CD4-positive, alpha-beta memory T cell (primary cell): ENCODE measurements at places on chromosomes 7 and 10.

- no peak for DNase-seq
Measured at GRCh38 chr10:104293011-104293410, 24.0 kb downstream of the GSTO2 start.

- no peak for DNase-seq
Measured at GRCh38 chr7:114879554-114879953, 42.3 kb upstream of the MDFIC start.

DNA sequence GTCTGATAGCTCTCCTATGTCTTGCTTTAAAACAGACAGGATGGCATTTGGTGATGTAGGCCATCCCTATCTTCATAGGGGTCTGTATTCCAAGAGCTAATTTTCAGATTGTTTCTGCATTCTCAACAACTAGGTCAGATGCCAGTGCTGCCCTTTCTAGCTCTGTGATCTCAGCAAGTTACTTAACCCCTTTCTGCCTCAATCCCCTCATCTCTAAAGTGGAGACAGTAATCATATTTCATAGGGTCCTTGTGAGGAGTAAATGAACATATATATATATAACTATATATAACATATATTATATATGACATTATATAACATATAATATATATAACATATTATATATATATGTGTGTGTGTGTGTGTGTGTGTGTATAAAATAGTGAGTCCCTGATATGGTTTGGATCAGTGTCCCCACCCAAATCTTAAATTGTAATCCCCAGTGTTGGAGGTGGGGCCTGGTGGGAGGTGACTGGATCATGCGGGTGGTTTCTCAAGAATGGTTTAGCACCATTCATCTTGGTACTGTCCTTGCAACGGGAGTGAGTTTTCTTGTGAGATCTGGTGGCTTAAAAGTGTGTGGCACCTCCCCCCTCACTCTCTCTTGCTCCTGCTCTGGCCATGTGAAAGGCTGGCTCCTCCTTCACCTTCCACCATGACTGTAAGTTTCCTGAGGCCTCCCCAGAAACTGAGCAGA lies 45.2 kb downstream of the HIPK2 start:
- no peak for DNase-seq

DNA sequence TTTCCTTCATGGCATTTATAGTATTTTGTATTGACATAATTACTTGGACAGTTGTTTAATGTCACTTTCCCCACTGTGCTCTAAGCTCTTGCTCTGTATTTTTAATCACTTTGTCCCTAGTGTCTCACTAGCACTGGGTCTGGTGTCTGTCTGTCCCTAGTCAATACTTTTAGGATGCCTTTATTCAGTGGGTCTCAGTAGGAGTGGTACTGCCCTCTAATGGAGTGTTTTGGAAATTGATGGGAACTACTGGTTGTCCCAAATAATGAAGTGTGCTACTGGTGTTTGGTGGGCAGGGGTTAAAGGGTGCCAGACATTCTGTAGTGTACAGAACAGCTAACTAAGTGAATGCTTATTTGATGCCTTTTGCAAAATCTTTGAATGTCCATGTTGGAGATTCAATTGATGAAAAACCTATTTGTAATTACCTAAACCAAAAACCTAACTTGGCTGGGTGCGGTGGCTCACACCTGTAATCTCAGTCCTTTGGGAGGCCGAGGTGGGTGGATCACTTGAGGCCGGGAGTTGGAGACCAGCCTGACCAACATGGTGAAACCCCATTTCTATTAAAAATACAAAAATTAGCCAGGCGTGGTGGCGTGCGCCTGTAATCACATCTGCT lies 33.3 kb downstream of the CDK14 start:
- no peak for DNase-seq

GRCh38 chr7:5462216-5462615 lies 38.6 kb upstream of the TNRC18 start:
- DNase-seq, result no peak

DNA sequence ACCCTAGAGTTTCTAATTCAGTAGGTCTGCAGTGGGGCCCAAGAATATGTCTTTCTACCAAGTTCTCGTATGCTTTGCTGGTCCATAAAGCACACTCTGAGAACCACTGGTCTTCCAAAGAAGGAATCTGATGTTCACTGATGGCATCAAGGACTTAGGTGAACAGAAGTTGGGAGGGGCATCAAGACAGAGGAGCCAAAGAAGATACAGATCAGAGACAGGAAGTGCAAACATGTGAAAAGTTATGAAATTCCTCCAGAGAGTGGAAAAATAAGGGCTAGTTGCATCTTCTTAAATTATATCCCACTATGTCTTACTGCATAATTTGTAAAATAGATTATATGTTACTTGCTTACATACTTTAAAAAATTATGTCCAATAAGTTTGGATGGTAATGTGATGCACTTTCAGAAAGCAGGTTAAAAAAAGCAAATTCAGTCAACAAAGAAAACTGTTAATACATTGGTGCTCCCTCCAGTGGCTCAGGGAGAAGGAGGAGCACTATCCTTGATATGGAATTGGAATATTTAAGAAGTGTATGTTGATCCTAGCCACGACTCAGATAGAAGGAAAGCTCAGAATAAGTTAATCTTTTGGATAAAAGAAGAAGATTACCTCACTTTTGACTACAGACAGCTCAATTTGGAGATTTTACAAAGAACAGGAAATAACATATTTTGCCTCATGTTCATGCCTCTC lies 35.8 kb downstream of the CREB3L2 start:
- DNase-seq, result no peak

DNA sequence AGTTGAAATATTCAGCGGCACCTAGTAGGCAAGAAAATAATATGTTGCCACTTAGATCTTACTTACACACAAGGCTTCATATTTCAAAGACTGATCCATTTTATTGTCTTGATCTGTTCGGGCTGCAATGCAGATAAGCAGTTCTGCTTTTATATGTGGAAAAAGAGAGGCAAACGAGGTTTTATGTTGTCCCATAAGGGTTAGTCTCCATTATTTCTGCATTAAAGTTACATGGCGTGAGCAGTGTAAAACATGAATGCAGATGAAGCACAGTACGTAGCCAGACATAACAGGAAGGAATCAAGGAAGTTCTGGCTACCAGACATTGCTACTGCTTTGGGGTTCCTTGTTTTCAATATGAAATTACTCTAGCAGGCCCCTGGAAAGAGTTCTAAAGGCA lies 224.8 kb downstream of the BBS9 start:
- no peak for DNase-seq

GRCh38 chr10:96325719-96326373 lies 21.6 kb downstream of the DNTT start:
- no peak for DNase-seq

DNA sequence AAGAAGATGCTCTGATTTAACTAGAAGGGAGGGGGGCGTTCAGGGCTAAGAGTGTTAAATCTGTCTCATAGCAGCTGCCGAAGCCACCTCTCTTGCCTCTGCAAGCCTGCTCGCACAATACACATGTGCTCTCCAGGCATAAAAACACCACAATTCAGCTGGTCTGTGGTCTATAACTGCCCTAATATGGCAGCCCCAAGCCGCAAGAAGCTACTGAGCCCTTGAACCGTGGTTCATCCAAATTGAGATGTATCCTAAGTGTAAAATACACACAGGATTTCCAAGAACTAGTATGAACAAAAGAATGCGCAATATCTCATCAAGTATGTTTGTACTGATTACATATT lies 70.8 kb upstream of the FGFR2 start:
- DNase-seq, result no peak

DNA sequence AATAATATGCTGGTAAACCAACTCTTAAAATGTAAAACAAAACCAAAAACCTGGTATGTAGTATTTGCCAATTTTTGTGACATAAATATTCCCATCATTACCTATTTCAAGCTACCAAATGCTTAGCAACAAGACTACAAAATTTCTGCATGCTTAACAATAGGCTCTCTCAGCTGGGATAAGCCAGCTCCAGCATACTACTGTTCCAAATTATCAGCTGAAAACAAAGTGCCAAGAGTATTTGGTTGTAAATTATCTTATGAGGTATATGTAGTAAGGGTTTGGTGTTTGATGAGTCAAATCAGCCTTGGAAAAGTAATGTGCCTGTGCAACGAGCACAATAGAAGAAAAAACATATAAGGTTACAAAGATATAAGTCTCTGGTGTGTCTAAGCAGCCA lies 263.2 kb downstream of the HGF start:
- DNase-seq, result no peak

DNA sequence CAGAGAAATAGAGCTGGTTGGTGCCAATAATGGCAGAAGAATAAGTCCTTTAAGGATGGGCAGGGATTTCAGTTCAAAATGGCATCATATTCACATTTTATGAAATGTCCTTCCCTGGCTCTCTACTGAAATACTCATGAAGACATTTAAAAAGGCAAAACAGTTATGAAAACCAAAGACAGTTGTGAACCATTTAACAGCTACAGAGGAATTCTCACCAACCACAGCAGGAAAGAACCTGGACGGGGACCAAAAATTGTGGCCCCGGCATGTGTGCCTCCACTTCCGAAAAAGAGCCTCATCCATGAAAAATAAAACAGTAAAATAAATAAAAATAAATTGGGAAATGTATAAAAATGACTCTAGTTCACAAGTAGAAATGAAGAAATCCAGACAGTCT lies 539.5 kb downstream of the SUGCT start:
- DNase-seq, result no peak

- DNase-seq, result no peak
Measured at GRCh38 chr10:121680879-121681655, 82.8 kb upstream of the FGFR2 start.

DNA sequence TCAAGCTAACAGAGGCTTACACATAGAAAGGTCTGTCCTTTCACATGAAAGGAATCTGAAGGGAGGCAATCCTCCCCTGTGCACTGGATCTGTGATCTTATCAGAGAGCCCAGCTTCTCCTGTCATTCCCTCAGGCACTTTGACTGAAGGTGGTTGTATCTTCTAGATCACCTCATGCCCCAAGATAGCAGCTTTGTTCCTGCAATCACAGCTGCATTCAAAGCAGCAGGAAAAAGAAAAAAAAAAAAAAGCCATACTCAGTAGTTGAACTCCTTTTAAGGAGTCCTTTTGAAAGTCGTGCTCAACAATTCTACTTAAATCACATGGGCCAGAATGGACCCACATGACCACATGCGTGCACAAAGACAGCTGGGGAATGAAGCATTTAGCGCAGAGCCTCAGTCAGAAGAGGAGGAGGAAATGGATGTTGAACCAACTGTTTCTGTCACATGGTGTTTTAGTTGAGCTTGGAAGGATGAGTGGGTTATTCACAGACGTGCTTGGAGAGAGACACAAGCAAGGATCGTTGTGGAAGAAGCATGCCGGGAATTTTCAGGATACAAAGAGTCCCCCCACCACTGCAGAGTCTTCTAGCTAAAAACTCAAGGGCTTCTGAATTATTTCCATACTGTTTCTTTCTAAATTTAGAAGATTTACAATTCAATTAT lies 13.0 kb upstream of the PFKP start:
- DNase-seq, result no peak

- no peak for DNase-seq
Measured at GRCh38 chr10:121613456-121613855, 15.2 kb upstream of the FGFR2 start.
